ENCODE measurements at places on chromosomes 7 and 10. TPM values are rescaled to one million over a fixed set of nuclear protein-coding genes. Genes with fewer than 3 reads are reported as not detected.

Gene GOLGA7B
- polyA plus RNA-seq = 0.63 TPM

Gene KIFBP
- 35.9 TPM for polyA plus RNA-seq

Gene SPACDR
- polyA plus RNA-seq = 1.5 TPM

Gene VPS37D
- polyA plus RNA-seq = 13.9 TPM

Gene OR9A2
- not detected for polyA plus RNA-seq

Gene CYP2C19
- not detected for polyA plus RNA-seq

Gene OR2A12
- not detected for polyA plus RNA-seq

Gene INHBA
- polyA plus RNA-seq = 4.8 TPM

Gene KLF14
- polyA plus RNA-seq = 0.73 TPM

Gene AQP1
- polyA plus RNA-seq = 230 TPM

GRCh38 chr10:62959553-62959952 lies 143.4 kb upstream of the EGR2 start:
- DNase-seq = no peak

DNA sequence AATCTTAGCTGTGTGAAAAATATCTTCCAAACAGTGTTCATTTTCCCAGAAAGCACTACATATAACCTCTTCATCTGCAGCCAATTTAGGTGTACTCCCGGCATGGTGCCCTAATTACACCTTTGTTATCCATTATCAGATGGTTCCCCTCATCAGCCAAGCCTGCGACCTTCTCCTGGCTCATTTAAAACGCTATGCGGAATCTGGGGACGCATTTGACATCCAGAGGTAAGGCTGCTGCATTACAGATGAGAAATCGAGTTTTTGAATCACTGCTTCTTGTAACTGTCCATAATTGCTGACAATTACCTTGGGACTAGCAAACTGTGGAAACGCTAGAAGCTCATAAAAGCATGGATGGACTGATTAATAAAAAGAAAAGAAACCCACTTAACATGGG lies 109.5 kb downstream of the PARP12 start:
- no peak for DNase-seq

GRCh38 chr7:40463446-40463845 lies 328.6 kb downstream of the SUGCT start:
- DNase-seq = no peak

GRCh38 chr7:133315332-133316040 lies 62.6 kb downstream of the EXOC4 start:
- no peak for DNase-seq

DNA sequence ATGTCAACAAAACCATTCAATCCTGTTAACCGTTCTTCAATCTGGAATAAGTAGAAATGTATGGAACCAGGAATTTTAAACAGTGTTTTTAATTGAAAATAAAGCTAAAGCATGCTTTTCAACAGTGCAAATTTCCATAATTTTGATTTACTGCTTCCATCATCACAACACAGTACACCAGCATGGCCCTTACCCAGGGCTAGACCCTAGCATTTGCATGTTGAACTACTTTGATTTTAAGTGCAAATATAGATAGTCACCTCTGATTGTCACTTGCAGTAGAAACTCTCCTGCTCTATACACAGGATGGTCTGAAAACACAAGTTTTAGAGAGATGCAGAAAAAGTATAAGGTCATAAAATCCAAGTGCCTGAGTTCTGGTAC lies 12.1 kb downstream of the SKIDA1 start:
- no peak for DNase-seq

DNA sequence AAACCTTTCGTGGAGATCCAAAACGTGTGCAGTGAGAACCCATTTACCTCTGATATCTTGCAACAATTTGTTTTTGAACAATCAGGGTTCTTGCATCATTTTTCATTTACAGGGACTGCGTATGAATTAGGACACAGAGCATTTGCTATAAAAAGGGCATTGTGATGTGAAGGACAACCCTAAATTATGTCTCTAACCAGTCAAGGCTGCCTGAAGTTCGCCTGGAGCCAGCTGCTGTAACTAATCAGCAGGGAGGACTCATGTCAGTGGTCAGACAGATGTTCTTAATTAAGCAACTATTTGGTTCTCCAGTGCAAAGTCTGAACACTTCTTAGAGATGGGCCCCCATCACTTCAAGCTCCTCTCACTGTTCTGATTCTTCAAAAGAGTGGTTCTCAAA lies 674.8 kb downstream of the KCNMA1 start:
- DNase-seq = no peak

DNA sequence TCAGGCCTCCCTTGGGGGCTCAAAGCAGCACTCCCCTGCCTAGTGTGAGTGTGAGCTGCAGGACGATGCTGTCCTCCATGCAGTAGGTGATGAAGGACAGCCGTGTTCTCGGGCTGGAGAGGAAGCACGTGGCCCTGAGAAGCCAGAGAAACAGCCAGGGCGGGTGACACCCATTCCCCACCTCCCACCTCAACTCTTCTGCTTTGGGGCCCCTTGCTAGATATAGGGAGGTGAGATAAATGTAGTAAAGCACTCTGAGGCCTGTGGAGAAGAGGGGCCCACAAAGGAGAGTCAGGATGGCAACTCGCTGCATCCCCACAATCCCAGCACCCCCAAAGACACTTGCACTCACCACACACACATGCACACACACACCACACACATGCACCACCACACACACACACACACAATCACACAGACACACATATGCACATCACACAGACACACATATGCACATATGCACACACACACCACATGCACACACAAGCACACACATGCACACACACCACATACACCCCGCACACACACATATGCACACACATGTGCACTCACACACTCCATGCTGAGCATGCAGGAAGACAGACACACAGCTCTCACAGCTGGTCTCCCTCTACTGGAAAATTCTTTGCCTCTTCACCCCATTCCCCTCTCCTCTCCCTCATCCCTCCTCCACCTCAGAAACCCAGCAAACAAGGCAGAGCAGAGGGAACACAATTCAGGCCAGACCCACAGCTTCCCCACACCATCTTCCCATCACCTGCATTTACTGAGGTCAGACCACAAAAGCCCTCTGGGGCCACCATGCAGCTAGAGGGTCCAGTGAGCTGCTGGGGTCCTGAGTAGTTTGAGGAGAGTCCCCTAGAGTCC lies 30.5 kb downstream of the ANXA8 start:
- no peak for DNase-seq

GRCh38 chr7:46900312-46901263 lies 681.3 kb downstream of the TNS3 start:
- no peak for DNase-seq

DNA sequence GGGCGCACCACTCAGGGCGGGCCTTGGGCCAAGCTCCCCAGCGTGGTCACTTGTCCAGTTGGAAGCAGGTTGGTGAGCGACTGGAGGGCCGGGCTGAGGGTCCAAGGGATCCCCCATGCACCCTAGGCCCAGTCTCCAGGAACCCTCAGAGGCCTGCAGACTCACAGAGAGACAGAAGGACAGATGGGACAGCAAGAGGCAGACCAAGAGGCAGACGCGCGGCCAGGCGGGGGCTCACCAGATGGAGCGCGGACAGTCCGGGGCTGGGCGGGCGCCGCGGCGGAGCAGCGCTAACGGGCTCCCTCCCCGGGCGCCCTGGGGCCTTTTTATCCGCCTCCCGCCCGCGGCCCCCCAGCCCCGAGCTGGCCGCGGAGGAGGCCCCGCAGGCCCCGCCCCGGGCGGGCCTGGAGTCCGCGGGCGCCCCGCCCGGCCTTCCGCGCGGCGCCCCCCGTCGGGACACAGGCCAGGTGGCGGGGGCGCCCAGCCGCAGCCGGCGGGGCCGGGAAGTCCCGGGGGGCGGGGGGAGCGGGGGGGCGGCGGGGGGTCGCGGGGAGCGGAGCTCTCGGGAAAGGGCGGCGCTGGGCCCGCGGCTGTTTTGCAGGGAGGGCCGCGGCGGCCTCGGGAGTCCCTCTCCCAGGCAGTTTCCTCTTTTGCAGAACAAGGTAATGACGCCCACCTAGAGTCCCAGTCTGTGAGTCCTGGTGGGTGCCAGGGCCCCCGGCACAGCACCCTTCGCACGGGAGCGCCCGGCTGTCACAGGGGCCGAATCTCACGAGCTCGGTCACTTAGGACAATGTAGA lies at the start of gene LOXL4:
Gene LOXL4 (minus strand): TSS at position 301 of the 800 bp plus-strand sequence. CDS start 5,175 bp downstream, outside the sequence.
- peak; percentile 26 for DNase-seq

- no peak for DNase-seq
These were observed 435.5 kb downstream of the CALN1 start for GRCh38 chr7:71976645-71977044.

DNA sequence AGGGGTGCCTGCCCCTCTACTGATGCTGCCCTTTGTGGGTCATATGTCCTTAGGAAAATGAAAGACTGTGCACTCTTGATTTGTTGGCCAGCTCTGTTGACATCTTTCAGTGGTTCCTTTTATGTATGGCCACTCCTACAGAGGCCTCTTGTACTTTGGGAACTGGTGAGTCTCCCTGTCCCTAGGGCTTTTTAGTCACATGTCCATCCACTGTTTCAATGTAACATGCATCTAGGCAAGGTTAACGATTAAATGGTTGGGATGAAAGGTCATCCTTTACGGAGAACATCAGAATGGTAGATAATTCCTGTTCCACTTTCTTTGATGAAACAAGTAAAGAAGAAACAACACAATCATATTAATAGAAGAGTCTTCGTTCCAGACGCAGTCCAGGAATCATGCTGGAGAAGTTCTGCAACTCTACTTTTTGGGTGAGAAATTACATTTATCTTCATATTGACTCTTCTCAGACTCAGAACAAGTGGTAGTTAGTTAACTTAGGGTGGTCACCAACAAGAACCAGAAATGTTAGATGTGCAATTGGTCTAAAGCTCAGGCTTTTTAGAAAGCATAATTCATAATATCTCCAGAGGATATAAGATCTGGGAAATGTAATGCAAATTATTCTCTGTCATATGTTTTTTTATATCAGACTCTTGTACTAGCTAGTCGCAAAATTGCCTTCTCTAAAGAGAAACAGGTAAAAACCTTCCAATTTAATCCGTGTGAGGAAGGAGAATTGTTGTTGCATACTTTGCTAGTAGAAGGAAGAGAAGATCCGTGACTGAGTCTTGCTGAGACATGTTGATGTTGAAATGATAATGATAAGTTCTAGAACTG lies at the start of gene ABCC2:
Gene ABCC2 (plus strand): TSS at position 194 of the 840 bp plus-strand sequence. CDS start 205 bp downstream, at position 399.
- DNase-seq = no peak

GRCh38 chr7:75596727-75597614 lies 104.9 kb downstream of the SPDYE5 start:
- no peak for DNase-seq

DNA sequence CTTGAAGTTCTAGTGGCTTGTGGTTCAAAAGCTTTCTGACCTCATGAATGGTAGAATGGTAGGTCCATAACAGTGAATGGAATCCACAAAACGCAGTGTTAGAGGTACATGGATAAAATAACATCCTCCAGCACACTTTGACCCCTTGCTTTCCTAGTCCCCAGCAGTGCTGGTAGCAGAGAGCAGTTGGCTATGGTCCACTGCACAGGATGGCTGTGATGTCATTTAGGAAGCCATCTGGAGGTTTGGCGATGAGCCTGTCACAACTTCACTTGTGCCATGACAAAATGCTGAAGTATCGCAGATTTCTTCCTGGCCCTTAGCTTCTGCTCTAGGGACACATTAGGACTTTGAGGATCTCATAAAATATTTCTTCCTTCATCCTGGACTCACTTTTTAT lies 300.0 kb upstream of the FZD8 start:
- DNase-seq = no peak

DNA sequence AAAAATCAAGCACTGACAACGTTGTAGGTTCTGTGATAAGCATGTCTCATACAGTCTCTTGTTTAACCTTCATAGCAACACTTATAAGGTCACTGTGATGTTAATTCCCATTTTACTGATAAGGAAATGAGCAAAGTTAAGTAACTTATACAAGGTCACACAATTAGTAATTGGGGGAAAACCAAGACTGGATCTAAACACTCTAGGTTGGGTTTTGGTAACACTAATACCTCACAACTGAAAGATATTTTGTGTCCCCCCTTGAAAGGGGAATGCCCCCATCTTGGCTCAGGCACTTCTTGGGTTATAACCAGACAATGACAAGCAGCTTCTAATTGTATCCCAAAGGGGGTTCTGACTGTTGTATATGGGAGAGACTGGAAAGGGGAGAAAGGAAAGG lies 36.0 kb upstream of the ABCB4 start:
- no peak for DNase-seq

- peak; percentile 38 for DNase-seq
These were observed 4.2 kb downstream of the SMARCD3 start for GRCh38 chr7:151244196-151244840.

DNA sequence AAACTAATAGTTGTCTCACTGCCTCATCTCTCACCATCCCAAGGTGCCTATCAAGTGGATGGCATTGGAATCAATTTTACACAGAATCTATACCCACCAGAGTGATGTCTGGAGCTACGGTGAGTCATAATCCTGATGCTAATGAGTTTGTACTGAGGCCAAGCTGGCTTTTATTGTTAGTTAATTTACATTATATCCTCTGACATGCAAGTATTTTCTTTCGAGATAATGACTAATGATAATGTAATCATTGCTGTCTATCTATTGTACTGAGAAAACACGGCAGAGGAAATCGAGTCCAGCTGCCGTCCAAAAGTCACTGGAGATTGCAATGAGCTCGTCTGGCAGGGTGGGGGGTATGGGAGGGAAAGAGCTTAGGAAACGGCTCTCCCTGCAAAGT lies 172.4 kb upstream of the LANCL2 start:
- no peak for DNase-seq
